BJ (cell line): ENCODE measurements at places on chromosomes 4 and X.
A peak's percentile ranks its signal among the peaks of the same experiment; 100 is the strongest.

DNA sequence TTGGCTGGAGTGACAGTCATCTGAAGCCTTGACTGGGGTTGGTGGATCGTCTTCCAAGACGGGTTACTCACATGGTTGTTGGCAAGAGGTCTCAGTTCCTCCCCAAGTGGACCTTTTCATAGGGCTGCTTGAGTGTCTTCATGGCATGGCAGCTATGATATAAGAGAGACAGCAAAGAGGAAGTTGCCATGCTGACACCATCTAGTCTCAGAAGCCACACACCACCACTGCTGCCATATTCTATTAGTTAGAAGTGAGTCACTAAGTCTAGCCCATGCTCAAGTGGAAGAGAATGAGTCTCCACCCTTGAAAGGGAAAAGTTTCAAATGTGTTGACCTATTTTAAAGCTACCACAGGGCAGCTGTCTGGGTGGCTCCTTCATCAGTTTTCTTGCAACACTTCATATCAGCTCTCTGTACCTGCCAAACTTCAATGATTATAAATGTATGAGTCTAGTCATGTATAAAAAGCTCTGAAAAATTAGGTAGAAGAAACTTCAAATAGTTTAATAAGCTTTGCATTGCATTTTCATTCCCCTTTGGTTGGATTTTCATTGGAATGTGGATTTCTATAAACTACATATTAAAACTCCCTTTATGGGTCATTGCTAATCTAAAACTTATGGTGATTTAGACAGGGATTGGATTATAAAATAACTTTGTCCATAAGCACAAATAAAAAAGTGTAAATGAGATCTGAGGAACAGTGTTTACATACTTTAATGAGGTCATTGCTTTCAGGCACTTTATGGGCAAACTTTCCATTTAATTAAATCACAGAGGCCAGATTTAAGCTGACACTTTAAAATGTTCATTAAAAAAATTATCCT, 68.0 kb upstream of the ATXN3L start:
- DNase-seq, result peak; percentile 17

GRCh38 chr4:3721186-3721585, 45.0 kb upstream of the ADRA2C start:
- DNase-seq, result no peak

DNA sequence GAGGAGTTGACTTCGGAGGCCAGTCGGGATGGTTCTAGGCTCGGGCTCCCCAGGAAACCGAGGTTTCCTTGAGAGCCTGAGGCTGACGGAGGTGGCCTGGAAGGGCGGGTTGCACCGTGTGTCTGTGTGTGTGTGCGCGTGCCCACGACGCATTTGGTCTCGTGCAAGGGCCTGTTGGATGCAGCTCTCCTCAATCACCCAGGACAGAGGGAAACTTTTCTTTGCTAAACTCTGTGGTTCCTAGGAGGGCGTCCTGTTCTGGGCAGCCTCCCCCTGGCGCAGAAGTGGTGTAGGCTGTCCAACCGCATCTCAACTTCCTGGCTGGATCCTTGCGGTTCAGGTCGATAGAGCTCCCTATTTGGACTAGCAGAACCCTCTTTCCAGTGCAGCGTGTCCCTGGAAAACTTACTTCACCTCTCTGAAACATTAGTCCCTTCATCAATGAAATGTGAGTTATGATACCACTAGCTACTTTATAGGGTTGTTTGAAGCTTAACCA, 973 bp downstream of the STK32B start:
- no peak for DNase-seq

DNA sequence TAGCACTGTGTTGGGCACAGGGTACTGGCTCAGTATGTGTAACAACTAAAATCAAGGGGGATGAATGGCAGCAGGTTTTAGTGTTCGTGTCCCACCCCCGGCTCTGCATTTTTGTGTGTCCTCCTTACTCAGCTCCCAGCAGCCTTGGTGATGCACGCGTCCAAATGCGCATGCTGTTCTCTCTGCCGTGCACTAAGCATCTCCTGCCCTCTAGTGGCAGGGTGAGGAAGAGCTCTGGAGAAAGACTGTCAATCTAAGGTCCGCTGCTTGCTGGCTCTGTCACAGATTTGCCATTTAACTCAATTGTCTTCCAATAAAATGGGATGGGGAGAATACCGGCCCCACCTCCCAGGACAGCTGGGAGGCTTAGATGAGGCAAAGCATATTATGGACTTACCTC, 61.4 kb downstream of the WFS1 start:
- DNase-seq, result no peak

GRCh38 chr4:157246964-157247363, 26.4 kb downstream of the GRIA2 start:
- DNase-seq, result no peak
